Renal cortex interstitium (tissue), 15 donors: ENCODE measurements at places on chromosomes 12 and 14. TPM values are rescaled to one million over a fixed set of nuclear protein-coding genes. Genes with fewer than 3 reads are reported as not detected.

CCDC38 gene
- 0.42 TPM for polyA plus RNA-seq

HRK gene
- 0.65 TPM for polyA plus RNA-seq

GLIPR1L2 gene
- 3.4 TPM for polyA plus RNA-seq

GPRC5D gene
- polyA plus RNA-seq = 0.33 TPM

PTPN11 gene
- 75.4 TPM for polyA plus RNA-seq

GSC gene
- polyA plus RNA-seq = not detected

LIN7A gene
- 19.2 TPM for polyA plus RNA-seq

RNASE4 gene
- polyA plus RNA-seq = 1.5 TPM

LACRT gene
- polyA plus RNA-seq = not detected

G2E3 gene
- polyA plus RNA-seq = 29.3 TPM
